ENCODE measurements at places on chromosomes 16 and 17.
A peak's percentile ranks its signal among the peaks of the same experiment; 100 is the strongest.

DNA sequence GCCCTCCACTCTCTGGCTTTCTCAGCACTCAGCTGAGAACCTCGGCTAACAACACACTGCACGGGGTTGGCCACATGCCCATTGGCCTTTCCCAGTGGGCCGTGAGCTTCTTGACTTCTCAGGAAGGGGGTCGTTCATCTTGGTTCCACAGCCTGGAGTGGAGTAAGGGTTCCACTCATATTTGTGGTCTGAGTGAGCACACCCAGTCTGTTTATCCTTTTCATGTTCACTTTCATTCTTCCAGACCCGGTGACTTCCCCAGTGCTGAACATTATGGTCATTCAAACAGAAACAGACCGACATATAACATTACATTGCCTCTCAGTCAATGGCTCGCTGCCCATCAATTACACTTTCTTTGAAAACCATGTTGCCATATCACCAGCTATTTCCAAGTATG lies 8.2 kb downstream of the MILR1 start:
- DNase-seq: no peak

DNA sequence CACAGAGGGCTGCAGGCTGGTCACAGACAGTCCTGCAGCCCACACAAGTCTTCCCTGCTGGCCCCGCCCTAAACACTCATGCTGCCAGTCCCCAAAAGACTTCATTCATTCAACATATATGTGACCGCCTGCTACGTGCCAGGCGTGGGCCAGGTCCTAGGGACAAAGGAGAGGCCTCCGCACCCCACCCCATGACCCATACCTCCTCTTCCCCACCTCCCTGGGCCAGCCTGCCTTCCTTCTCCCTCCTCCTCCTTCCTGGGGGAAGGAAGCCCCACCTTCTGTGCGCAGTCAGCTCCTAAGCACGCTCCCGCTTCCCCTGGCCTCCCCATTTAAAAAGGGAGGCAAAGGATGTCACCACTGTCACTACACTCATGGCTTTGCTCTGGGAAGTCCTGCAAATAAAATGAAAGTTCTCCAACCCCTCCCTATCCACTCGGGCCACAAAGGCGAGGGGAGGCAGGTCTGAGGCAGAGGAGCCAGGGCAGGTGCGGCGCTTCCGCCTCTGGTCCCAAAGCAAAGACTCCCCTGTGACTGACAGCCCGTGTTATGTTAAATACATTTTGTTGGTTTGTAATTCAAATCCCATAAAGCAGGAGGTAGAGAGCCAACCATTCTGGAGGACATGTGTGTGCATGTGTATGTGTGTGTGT lies 9.0 kb downstream of the DNAAF8 start:
- DNase-seq: no peak

DNA sequence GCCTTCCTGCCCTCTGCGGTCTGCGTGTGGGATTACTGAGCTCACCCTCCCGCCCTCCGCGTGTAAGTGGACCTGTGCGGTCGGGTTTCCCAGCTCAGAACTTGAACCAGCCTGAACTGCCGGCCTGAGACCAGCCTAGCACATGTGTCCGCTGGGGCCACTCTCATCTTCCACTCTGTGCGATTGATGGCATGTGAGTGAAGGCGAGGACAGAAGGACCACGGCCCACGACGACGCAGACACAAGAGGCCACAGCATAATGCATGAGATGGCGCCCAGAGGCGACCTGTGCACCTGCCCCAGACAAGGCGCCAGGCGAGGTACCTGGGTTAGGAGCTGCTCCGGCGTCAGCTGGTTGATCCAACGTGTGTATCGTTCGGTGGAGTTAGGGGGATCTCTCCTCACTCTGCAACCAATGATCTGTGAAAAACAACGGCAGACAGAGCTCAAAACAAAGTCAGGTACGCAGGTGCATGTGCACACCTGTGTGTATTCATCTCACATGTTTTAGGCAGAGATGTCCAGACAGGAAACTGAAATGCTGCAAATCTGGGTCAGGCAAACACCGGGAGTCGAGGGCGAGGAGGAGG lies 74.5 kb upstream of the METRNL start:
- no peak for DNase-seq

DNA sequence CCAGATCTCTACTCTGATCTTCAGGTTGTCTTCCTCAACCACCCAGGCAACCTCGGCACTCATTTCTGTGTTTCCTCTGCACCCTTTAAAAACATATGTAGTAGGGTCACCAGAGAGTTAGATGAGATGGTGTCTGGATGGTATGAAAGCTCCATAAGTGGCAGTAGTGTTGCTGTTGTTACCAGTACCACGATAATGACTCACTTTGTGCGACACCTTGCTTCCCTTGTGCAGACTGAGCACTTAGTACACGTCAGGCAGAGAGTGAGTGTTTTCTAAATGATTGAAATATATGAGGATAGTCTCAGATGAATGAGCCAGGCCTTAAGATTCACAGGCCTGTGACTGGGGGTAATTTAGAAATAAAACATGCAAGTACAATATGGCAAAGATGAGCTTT lies 188.7 kb downstream of the MAF start:
- no peak for DNase-seq

DNA sequence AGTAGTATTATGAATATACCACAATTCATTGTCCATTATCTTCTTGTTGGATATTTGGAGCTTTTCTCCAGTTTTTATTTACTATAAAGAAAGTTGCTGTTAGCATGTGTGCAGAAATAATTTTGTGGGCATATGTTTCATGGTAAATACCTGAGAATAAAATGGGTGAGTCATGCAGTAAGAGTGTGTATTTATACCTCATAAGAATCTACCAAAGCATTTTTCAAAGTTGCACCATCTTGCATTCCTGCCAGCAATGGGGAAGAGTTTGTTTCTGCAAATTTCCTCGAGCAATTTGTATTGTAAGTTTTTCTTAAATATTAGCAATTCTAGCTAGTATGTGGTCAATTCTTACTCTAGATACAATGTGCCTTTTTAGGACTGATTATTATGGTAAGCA lies 7.9 kb upstream of the MON1B start:
- DNase-seq: no peak

GRCh38 chr17:9298776-9299295 lies 276.8 kb downstream of the STX8 start:
- no peak for DNase-seq

DNA sequence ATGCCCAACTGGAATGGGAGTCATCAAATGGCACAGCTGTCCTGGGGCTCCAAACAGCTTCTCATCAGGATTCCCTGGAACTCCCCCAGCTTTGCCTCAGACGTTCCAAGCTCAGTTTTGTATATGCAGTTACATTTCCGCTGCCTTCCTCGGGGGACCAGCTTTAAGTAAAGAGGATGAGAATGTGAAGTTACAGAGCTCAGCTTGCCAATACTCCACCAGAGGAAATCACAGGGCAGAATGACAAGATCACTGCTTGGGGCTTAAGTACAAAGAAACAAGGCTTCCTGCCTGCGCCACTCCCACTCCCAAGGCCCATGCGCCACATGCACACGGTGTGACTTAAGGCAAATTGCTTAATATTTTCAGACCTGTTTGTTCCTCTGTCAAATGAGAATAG lies 272.4 kb upstream of the CDH11 start:
- no peak for DNase-seq

- no peak for DNase-seq
These were observed 233.4 kb downstream of the PHKB start for GRCh38 chr16:47694543-47694942.

GRCh38 chr16:13997933-13998332 lies 73.2 kb upstream of the MRTFB start:
- DNase-seq: no peak

GRCh38 chr16:10181196-10182162 lies 749 bp downstream of the GRIN2A start:
- DNase-seq: peak; percentile 13
